ENCODE measurements at places on chromosomes 4 and X. TPM values are rescaled to one million over a fixed set of nuclear protein-coding genes. Genes with fewer than 3 reads are reported as not detected.
A peak's percentile ranks its signal among the peaks of the same experiment; 100 is the strongest.

- H3K27ac ChIP-seq, result no peak overlapping the region
- H3K4me3 ChIP-seq, result no peak overlapping the region
- H3K27me3 ChIP-seq, result no peaks in the 10 kb centered on the region
- H3K4me1 ChIP-seq, result peaks cover 8% of the 10 kb centered on the region
- DNase-seq, result no peak
Observed at GRCh38 chr4:143375326-143376073, 38.8 kb downstream of the GAB1 start.

Gene MAGEA2
- not detected for total RNA-seq

DNA sequence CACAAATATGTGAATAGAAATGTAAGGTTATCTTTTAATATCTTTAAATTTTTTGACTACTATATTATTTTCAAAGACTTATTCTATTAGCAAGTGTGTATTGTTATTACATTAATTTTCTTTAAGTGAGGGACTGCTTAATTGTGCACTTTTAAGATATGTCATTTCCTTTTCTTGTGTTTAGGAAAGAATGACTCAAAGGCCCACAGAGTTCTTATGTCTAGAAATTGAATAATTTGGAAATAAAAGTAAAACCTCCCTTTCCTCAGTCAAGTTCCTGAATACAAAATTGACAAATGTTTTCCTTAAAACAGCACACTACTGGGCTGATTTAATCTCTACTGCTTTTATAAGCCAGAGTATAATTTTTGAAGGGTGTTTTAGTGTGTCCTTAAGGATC is 169.7 kb downstream of the TMEM47 start:
- H3K36me3 ChIP-seq, result no peaks in the 10 kb centered on the region
- DNase-seq, result no peak
- H3K27ac ChIP-seq, result no peak overlapping the region
- H3K4me3 ChIP-seq, result no peak overlapping the region
- no peaks in the 10 kb centered on the region for H3K4me1 ChIP-seq

- no peak overlapping the region for H3K4me3 ChIP-seq
- DNase-seq, result peak; percentile 40
- no peak overlapping the region for H3K27ac ChIP-seq
- H3K4me1 ChIP-seq, result no peaks in the 10 kb centered on the region
- H3K36me3 ChIP-seq, result no peaks in the 10 kb centered on the region
- H3K27me3 ChIP-seq, result no peaks in the 10 kb centered on the region
Observed at GRCh38 chr4:155828628-155829027, 37.4 kb downstream of the ASIC5 start.

Data from IMR-90 (cell line).